ENCODE measurements at places on chromosomes 2 and 18. TPM values are rescaled to one million over a fixed set of nuclear protein-coding genes. Genes with fewer than 3 reads are reported as not detected.

DNA sequence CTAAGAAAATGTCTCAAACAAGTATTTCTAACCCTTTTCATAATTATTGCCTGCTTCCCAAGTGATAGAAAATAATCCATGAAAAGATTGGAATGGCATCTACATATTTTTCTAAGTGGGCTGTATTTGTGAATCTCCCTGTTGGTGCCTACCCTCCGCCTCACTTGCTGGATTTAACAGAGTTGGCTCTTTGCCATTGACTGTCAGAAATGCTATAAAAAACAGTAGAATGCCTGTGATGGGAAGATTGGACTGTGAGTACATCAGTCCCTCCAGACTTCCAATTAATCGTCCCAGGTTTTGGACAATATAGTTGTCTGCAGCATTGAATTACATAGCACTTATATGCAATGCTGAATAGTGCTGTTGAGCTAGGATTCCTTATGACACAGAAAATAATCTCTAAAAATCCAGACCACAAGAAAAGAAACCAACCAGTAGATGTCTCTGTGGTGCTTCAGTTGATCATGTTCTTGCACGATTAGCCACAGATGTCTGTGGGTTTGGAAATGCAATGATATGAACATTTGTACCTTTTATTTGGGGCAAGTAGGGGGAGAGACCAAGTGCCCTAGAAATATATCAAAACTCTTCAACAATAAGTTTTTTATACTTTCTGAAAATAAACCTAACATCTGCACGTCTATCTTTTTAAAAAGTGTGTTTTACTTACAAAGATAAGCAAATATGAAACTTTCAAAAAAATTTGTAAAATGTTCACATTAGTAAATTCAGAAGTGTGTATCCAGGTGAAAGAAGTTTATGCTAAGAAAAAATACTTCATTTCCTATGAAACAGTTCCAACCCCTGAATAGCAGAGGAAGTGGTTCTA, 88.5 kb downstream of the DYNAP start:
- no peak for DNase-seq

The IL1R2 gene
- not detected for total RNA-seq

GRCh38 chr18:28177828-28178635, 1.1 kb upstream of the CDH2 start:
- DNase-seq, result no peak

The TRIM43 gene
- 0.23 TPM for total RNA-seq

GRCh38 chr2:71782323-71782722, 329.0 kb downstream of the DYSF start:
- DNase-seq, result peak; percentile 8

The PDCL3 gene
- total RNA-seq, result 25.1 TPM

- DNase-seq, result no peak
These were observed 66.5 kb upstream of the TMEM200C start for GRCh38 chr18:5961828-5962150.
